PC-3 (cell line): ENCODE measurements at places on chromosomes 1 and 21. TPM values are rescaled to one million over a fixed set of nuclear protein-coding genes. Genes with fewer than 3 reads are reported as not detected.

DNA sequence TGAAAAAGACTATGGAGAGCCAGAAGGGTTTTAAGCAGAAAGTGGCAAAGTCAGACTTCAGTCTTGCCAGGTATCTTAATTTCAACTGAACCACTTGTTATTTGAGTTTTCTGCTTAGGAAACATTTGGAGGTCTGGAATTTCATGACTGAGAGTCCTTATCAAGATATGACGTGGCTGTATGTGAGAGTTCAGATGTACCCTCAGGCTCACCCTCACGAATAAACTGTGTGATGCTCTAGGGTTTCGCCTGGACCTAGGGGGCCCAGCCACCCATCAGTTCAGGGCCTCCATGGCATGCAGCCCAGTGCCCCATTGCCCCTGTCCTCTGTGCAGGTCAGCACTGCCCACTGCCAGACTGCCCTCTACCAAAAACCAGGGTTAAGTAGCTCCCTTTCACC lies 30.6 kb upstream of the TADA1 start:
- H3K27me3 ChIP-seq = no peaks in the 10 kb centered on the region
- no peak overlapping the region for H3K4me3 ChIP-seq
- no peak for DNase-seq
- no peaks in the 10 kb centered on the region for H3K36me3 ChIP-seq
- peaks cover 25% of the 10 kb centered on the region for H3K4me1 ChIP-seq
- peak overlapping the region; percentile 63 for H3K27ac ChIP-seq

DNA sequence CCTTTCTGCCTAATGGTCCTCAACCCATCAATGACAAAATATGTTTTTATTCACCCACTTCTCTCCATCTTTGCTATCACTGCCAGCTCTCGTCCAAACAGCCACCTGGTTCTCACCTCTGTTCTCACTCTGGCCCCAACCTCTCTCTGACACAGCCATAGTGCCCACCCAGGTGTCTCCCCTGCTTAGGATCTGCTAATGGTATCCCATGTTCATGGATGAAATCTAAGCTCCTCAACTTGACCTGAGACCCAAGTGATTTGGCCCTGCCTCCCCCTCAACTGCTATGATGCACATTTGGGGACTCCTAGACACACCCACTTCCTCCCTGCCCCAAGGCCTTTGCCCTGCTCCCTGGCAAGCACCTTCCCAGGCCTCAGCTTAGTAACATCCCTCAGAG lies 25.9 kb downstream of the KIF17 start:
- H3K36me3 ChIP-seq = no peaks in the 10 kb centered on the region
- no peak for DNase-seq
- no peak overlapping the region for H3K4me3 ChIP-seq
- no peak overlapping the region for H3K27ac ChIP-seq
- H3K4me1 ChIP-seq = peaks cover under 1% of the 10 kb centered on the region; the same call in 1 of the 2 replicates
- no peaks in the 10 kb centered on the region for H3K27me3 ChIP-seq

DNA sequence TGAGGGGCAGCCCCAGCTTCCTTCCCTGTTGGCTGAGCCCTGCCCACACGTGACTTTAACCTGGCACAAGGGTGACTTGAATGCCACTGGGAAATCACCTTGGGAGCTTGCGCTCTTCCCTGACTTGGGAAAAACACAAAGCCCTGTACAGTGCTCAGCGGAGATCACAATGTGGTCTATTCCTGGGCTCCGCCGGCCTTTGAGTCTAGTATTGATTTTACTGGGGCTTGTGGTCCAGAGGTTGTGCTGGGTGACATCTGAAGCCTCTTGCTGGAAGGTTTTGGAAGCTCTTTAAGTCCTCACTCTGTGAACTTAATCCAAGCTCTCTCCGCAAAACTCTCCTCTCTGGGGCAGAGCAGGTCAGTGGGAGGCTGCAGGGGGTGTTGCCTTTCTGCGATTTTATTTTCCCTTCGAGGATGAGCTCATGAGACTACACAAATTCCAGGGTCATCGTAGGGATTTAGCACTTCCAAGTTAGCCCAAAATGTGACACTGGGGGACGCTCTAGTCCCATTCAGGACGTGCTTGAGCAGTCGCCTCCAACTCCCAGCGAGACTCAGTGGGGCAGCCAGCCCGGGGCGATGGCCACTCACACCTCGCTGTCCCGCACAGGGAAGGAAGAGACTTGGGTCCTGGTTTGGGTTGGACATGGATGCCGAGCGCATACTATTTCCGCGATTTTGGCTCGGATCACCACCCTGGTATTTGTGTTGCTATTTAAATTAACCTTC lies 291.9 kb upstream of the AJAP1 start:
- no peak for DNase-seq
- no peak overlapping the region for H3K27ac ChIP-seq
- peaks cover 22% of the 10 kb centered on the region for H3K27me3 ChIP-seq
- no peaks in the 10 kb centered on the region for H3K4me1 ChIP-seq

GRCh38 chr1:205365945-205366463 lies 9.3 kb upstream of the KLHDC8A start:
- no peaks in the 10 kb centered on the region for H3K36me3 ChIP-seq
- H3K27me3 ChIP-seq = peaks cover 15% of the 10 kb centered on the region; the same call in 1 of the 2 replicates

DNA sequence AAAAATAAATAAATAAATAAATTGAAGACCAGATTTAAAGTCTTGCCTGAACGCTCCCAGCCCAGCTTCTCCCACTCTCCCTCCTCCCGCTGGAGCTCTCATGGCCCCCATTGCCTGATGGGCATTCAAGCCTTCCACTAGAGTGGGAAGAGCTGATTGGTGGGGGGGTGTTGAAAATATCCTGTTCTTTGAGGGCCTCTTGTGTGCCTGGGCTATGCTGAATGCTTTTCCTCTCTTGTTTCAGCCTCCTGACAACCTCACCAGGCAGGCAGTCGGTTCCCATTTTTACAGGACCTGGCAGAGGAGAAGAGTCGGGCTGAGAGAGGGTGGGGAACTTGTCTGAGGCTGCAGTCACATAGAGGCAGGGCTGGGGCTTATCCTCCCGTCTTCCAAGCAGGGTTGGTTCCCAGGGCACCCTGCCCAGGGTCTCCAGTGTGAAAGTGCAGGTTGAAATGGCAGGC lies 59.2 kb upstream of the SSBP3 start:
- H3K4me3 ChIP-seq = no peak overlapping the region
- H3K4me1 ChIP-seq = no peaks in the 10 kb centered on the region
- no peaks in the 10 kb centered on the region for H3K36me3 ChIP-seq
- no peak overlapping the region for H3K27ac ChIP-seq

DNA sequence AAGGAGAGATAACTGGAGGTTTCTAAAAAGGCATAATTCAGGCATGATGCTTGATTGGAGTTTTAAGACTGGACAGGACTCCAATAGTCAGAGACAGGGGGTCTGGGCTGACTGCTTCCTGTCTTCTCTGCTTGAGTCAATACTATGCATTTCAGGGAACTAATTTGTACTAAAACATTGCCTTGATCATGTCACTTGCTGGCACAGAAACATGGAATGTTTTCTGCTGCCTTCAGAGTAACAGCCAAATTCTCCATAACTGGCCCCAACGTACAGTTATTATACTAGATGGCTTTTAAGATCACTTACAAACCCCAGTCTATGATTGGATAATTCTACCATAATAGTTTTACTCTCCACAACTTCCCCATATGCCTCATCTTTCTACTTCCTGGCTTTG lies 247.0 kb downstream of the DNM3 start:
- H3K4me1 ChIP-seq = no peaks in the 10 kb centered on the region
- no peak for DNase-seq
- H3K27ac ChIP-seq = no peak overlapping the region
- H3K36me3 ChIP-seq = no peaks in the 10 kb centered on the region

Gene DDX59
- 24.6 and 29.4 TPM in 2 replicates for total RNA-seq

- no peak for DNase-seq
- no peak overlapping the region for H3K27ac ChIP-seq
- no peaks in the 10 kb centered on the region for H3K27me3 ChIP-seq
- H3K36me3 ChIP-seq = no peaks in the 10 kb centered on the region
- H3K4me3 ChIP-seq = no peak overlapping the region
Measured at GRCh38 chr1:178277793-178278530, 184.1 kb downstream of the RASAL2 start.

Gene TNNI3K
- not detected in 2 replicates for total RNA-seq

GRCh38 chr1:204283711-204284651 lies 70.2 kb upstream of the GOLT1A start:
- H3K27ac ChIP-seq = no peak overlapping the region
- H3K4me1 ChIP-seq = peaks cover 27% of the 10 kb centered on the region
- H3K4me3 ChIP-seq = no peak overlapping the region
- H3K36me3 ChIP-seq = no peaks in the 10 kb centered on the region
- H3K27me3 ChIP-seq = no peaks in the 10 kb centered on the region

DNA sequence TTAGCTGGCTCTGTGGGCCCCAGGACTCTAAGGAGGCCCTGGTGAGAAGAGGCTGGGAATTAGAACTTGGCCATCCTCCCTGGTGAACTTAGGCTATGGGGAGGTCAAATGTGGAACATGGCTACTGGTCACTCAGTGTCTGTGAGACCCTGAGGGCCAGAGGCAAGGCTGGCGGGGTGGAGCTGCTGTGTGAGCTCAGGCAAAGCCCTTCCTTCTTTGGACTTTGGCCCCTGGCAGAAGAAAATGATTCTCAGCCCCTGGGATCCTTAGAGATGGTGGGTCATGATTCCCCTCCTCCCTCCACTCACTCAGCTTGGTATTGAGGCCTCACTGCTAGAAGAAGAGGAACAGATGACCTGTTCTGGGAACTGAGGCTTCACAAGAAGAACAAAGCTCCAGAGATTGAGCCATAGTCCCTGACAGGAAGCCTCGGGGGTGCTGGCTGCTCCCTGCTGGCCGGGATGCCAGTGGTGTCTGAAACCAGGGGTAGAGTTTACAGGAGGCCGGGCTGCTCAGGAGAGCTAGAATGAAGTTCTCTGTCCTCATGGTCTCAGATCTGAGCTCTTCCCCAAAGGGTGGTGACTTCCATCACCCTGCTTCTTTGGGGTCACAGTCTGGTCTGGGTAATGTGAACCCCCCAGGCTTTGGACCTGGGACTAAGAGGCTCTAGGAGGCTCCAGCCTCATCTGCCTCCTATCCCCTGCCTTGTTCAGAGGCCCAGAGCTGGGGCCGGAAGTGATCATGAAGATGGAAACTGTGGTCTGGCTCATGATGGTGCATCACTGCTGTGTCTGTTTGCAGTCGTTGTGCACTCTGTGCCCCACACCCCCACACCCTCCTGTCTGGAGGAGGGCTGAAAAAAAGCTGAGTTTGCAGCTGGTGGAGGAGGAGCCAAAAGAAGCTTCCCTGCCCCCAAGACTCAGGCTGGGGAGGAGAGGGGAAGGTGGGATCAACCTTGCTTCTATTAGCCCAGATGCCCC lies 905 bp downstream of the BTBD19 start:
- no peaks in the 10 kb centered on the region for H3K27me3 ChIP-seq
- no peak for DNase-seq
- H3K4me1 ChIP-seq = peaks cover 44% of the 10 kb centered on the region
- H3K36me3 ChIP-seq = peaks cover 3% of the 10 kb centered on the region; the same call in 1 of the 2 replicates

DNA sequence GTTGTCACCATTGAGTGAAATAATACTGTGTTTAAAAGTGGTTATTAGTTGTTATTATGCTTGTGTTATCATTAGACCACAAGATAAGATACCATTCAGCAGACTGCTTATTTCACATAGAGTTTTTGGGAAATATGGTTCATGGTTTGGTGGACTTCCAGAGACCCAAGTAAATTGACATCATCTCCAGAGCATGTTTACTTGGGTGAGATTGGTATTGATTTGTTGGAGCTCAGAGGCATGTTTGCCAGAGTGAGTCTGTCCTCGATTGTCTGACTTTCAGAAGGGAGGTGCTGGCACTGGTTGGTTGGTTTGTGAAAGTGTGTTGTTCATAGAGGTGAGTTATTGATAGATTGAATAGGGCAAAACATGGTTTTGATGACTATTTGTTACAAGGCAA lies 291.4 kb downstream of the TGFB2 start:
- no peaks in the 10 kb centered on the region for H3K27me3 ChIP-seq
- H3K4me1 ChIP-seq = no peaks in the 10 kb centered on the region
- DNase-seq = no peak
- H3K27ac ChIP-seq = no peak overlapping the region
- no peak overlapping the region for H3K4me3 ChIP-seq
- H3K36me3 ChIP-seq = no peaks in the 10 kb centered on the region

DNA sequence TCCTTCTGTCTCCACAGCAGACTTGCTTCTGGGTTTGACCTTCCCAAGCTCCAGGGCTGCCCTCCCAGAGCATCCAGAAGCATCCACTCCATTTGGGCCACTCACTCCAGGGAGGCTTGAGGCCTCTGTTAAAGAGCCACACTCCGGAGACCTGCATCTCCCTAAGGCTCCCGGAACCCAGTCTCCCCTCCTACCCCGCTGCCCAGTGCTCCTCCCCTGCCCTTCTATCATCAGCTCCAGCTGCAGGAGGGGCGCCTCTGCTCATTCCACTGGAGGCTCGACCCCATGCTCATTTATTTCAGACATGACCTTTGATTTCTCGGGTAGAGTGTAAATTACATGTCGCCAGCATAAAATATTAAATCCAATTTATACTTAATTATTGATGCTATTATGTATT lies 142.5 kb downstream of the SYF2 start:
- no peaks in the 10 kb centered on the region for H3K27me3 ChIP-seq
- DNase-seq = no peak
- no peaks in the 10 kb centered on the region for H3K36me3 ChIP-seq
- H3K27ac ChIP-seq = no peak overlapping the region
- H3K4me3 ChIP-seq = no peak overlapping the region

DNA sequence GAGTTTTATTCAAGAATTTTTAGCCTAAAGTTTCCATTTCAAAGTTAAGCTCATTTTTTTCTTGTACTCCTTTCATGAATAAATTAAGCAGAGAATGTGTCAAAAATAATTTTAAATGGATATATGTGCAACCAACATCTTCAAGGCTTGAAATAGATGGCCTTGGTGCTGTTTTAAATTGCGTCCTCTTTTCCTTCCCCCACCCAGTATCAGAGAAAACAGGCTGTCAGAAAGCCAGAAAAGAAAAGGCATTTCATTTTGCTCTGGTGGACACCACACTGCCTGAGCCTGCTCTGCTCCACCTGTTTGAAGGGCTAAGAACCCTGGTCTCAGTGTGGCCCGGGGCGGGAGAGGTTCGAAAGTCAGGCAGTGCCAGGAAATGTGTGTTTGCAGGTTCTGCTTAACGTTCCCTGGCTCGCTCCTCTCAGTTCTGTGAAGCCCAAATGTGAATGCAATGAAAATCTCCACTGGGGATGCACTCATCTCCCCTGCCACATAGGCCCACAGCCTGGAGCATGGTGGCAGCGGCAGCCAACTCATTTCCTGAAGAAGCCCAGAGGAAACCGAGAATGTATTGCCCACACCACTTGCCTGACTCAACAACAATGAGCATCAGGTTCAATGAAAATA lies 134.4 kb downstream of the SDCCAG8 start:
- no peaks in the 10 kb centered on the region for H3K36me3 ChIP-seq
- H3K27ac ChIP-seq = no peak overlapping the region
- H3K27me3 ChIP-seq = no peaks in the 10 kb centered on the region
- no peak for DNase-seq

- DNase-seq = peak; percentile 22
- H3K27me3 ChIP-seq = no peaks in the 10 kb centered on the region
Measured at GRCh38 chr1:108892356-108893140, 15.8 kb downstream of the GPSM2 start.

GRCh38 chr1:24714859-24715520 lies 30.3 kb upstream of the CLIC4 start:
- DNase-seq = no peak
- H3K27ac ChIP-seq = no peak overlapping the region
- H3K4me3 ChIP-seq = no peak overlapping the region
- H3K27me3 ChIP-seq = no peaks in the 10 kb centered on the region
- no peaks in the 10 kb centered on the region for H3K36me3 ChIP-seq
